Stimulated activated CD4-positive, alpha-beta T cell treated with anti-CD3 and anti-CD28 coated beads, Interleukin-1b, Interleukin-23, amount 100 ng/mL, for 24 hours (primary cell): ENCODE measurements at places on chromosomes 13 and 19.

DNA sequence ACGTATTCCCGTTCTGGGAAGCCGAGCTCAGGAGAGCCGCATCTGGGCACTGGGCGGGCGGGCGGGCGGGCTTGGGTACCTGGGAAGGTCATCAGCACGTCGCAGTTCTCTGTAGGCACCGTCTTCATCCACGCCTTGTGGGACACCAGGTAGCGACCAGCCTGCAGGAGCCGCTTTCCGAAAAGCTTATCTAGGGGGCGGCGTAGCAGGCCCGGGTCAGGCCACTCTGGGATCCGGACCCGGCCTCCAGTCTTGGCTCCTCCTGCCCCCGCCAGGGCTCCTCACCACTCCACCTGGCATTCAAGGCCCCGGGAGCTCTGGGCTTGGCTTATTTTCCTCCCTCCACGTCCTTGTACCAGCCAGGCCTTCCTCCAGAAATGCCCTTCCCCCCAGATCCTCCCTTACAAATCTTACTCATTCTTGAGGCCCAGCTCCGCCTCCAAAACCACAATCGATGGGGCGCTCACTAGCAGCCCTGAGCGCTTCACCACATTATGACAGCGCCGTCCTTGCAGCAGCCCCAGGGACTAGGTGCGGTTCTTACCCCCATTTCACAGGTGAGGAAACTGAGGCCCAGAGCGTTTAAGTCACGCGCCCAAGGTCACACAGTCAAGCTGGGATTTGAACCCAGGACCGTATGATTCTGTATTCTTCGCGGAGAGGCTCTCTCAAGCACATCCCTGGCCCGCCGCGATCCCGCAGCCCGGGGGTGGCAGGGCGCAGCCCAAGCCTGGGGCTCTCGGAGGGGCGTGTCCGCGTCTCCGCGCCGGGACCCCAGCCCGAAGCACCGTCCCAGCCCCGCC is 843 bp downstream of the ANO8 start:
- peak; percentile 64 for DNase-seq

DNA sequence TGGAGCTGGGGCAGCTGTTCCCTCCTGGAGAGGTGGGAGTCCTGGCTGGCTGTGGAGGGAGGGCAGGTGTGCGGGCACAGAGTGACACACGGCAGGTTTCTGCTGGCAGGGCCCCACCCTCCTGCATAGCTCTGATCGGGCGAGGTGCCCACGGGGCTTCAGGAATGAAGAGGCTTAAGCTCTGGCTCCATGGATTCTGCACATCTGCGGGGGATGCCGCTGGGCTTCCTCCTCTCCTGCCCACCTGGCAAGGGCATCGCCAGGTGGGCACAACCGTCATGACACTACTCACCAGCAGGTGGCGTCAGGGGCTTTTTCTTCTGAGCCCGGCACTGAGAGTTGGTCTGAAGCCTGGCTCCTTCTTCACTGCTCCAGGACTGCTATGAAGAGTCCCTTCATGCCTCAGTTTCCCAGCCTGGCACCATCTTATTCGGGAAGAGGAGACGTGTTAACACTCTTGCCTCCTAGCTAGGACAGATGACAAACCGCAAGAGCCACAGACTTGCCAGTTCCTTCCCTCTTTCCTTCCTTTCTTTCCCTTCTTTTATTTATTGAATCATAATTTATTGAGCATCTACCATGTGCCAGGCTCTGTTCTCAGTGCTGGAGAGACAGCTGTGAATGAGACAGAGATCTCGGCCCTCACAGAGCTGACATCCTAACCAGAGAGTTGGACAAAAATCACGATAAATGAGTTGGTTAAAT is 15.2 kb upstream of the PAK4 start:
- peak; percentile 64 for DNase-seq

GRCh38 chr13:68173111-68173510 is 943.0 kb upstream of the PCDH9 start:
- no peak for DNase-seq

GRCh38 chr19:50728084-50728737 is 5.0 kb downstream of the CLEC11A start:
- DNase-seq = peak; percentile 72

DNA sequence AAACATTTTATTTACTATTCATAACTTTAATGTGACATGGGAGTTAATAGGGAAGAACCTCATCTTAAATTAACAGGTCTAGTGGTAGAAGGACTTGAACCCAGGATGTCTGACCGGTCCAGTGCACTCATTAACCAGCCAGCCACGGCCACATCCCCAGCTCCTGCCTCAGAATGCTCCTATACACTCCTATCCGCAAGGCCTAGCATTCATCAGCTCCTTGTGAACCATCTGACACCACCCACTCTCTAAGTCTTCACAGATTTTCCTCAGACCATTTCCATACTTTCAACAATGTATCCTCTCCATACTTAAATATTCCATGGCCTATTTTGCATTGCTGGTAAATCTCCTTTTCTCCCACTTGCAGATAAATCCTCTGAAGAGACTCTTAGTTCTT is 98.3 kb downstream of the KLF12 start:
- no peak for DNase-seq

DNA sequence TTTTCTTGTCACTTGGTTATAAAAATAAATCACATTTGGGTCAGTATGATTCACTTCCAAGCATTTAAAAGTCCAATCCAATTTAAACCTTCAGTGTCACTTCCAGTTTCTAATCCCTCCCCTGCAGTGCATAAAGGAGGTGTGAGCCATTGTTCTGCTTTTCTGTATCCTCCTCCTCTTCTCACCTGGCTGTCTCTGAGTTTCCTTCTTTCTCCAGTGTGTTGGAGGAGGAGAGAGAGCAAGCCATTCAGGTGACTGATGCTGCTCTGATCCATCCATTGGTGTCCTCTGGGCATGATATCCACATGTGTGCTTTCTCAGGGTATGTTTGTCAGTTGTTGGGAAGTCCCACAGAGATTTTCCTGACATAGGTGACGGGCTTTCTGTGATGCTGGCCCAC is 1.2 kb downstream of the NUDT15 start:
- no peak for DNase-seq

DNA sequence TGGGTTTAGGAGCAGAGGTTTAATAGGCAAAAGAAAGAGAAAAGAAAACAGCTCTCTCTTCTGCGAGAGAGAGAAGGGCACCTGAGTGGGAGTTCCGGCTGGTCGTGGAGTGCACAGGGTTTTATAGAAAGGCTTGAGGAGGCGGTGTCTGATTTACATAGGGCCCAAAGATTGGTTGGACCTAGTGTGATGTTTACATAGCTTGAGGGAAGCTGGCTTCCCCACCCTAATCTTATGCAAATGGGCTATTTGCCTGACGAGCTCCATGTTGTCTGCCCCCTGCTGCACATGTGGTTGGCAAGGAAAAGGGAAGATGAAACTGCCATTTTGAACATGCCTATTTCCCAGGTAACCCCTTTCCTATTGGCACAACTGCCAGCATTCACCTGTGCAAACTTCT is 21.5 kb upstream of the MEDAG start:
- no peak for DNase-seq

GRCh38 chr13:112246731-112247470 is 129.3 kb upstream of the SPACA7 start:
- no peak for DNase-seq

GRCh38 chr19:33245948-33246708 is 20.5 kb upstream of the SLC7A10 start:
- no peak for DNase-seq

- no peak for DNase-seq
Measured at GRCh38 chr13:96041326-96042110, 11.7 kb downstream of the UGGT2 start.

- no peak for DNase-seq
Measured at GRCh38 chr13:51923983-51924539, 62.3 kb downstream of the CCDC70 start.

- no peak for DNase-seq
Measured at GRCh38 chr13:46160471-46161066, 21.4 kb downstream of the LCP1 start.

DNA sequence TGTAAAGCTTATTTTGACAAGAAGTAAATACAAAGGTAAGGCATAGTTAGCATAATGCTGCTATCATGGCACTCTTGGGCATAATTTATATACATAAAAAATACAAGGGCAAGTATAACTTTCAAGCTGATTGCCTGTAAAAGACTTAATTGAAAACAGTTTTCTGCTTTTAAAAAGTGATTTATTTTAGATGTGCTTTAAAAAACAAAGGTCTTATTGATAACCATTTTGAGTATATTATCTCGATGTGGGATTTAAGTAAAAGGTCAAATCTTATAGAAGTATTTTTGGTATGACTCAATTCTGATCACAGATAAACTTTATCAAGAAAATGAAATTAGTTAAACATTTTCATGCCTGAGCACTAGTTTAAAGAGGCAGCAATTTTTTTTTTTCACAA is 175.8 kb downstream of the KCNRG start:
- no peak for DNase-seq

- DNase-seq = no peak
Measured at GRCh38 chr13:31192306-31192705, 7.5 kb upstream of the B3GLCT start.

GRCh38 chr19:30690935-30691818 is 319.0 kb downstream of the ZNF536 start:
- DNase-seq = no peak

- DNase-seq = no peak
Measured at GRCh38 chr13:113166681-113167080, 8.2 kb downstream of the PROZ start.

DNA sequence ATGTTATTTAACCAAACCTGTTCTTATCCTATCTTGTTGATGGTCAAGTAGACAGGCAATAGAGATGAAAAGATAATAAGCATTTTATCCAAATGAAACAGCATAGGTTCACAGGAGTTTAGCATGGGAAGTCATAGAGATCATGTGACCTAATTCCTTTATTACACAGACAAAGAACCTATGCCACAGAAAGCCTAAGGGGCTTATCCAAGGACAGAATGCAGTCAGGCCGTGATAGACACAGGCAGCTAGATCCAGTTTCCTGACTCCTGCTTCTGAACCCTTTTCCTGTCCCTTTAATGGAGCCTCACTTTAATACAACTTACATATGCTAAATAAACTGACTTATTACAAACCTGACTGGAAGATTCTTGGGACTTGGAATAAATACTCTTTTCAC is 532.1 kb downstream of the IRS2 start:
- no peak for DNase-seq

GRCh38 chr19:3950871-3951861 is 18.3 kb downstream of the NMRK2 start:
- DNase-seq = no peak

DNA sequence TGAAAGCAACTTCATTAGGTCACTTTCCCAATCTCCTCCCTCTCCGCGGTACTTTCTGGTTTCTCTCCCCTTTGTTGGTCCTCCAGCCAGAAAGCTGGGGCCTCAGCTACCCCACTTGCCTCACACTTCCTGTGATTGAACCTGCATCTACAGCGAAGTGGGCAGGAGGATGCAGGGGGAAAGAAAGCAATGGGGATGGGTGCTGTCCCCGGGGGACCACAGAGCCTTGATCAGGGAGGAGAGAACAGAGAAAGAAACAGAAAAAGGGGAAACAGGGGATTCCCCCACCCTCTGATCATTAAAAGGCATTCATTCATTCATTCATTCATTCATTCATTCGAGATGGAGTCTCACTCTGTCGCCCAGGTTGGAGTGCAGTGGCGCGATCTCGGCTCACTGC is 74.2 kb downstream of the TRPM4 start:
- DNase-seq = no peak

- DNase-seq = no peak
Measured at GRCh38 chr19:51044327-51044726, 9.5 kb upstream of the KLK12 start.
